ENCODE measurements at places on chromosomes 16 and 17.

- no peak for DNase-seq
Observed at GRCh38 chr17:45374501-45374900, 57.7 kb upstream of the MAP3K14 start.

DNA sequence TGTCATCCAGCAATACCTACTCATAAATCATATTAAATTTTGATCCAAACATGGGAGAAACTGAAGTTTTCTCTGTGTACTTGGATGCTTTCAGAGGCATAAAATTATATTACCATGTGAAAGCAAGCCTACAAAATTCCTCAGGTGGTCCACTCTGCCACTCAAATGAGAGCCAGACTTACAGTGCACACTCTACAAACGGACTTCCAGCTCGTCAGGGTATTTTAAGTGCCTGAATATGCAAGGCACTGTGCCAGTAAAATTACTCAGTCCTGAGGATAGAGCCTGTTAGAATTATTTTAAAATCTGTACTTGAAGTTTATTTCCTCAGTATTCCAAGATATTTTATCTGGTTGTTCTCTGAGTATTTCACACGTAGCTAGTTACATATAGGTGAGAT, 54.5 kb downstream of the TENT4B start:
- DNase-seq = no peak

GRCh38 chr16:30896261-30896888, at the start of gene CTF1:
CTF1 (plus strand) TSS chr16:30896614; CDS start chr16:30896644, 30 bp downstream.
- DNase-seq = no peak

DNA sequence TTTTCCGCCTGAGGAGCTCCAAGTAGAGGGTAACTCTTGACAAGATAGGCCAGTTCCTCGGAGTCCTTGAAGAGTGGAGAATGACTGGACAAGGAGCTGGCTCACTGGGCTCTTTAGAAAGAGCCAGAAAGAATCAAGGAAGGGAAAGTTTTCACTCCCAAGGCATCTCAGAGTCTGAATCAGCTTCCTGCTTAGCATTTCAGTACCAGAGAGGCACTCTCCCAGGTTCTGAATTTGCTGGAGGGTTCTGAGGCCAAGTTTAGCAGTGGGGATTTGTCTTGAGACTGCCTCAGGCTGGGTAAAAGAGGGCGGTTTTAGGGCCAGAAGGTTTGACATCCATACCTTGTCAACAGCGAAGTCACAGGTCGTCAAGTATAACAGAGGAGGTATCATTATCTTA, 25.5 kb downstream of the GP2 start:
- no peak for DNase-seq

DNA sequence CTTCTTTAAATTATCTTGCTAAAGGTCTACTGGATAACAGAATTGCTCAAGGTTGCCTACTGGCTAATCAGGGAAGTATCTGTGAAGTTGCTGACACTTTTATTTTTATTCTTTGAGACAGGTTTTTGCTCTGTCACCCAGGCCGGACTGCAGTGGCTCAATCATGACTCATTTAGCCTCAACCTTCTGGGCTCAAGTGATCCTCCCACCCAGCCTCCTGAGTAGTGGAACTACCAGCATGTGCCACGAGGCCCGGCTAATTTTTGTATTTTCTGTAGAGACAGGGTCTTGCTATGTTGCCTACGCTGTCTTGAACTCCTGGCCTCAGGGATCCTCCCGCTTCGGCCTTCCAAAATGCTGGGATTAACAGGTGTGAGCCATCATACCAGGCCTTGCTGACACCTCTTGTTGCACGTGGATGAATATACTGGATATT, 43.1 kb downstream of the GLG1 start:
- DNase-seq = no peak

DNA sequence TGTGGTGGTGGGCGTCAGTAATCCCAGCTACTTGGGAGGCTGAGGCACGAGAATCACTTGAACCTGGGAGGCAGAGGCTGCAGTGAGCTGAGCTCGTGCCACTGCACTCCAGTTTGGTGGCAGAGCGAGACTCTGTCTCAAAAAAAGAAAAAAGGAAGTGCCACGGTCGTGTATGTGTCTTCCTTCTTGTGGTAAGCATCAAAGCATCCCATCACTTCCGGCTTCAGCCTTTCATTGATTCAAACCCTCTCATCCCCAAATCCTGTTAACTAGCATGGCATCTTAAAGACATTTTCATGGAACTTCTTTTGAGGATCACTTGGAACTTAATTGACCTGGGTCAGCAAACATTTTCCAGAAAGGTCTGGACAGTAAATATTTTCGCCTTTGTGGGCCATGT, 126.2 kb downstream of the CPPED1 start:
- no peak for DNase-seq

- no peak for DNase-seq
Observed at GRCh38 chr17:81647640-81648012, 8.7 kb downstream of the PDE6G start.

GRCh38 chr17:41734139-41734948, at the start of gene HAP1:
HAP1 (minus strand) TSS chr17:41734643; CDS start chr17:41734634, 9 bp downstream.
- no peak for DNase-seq

GRCh38 chr16:5791011-5791657, 693.5 kb upstream of the EEF2KMT start:
- no peak for DNase-seq

Measured in stimulated activated CD8-positive, alpha-beta memory T cell treated with anti-CD3 and anti-CD28 coated beads, Interleukin-7, amount 100 ng/mL, for 1 hour (primary cell).